ENCODE measurements at places on chromosomes 3 and 15.

DNA sequence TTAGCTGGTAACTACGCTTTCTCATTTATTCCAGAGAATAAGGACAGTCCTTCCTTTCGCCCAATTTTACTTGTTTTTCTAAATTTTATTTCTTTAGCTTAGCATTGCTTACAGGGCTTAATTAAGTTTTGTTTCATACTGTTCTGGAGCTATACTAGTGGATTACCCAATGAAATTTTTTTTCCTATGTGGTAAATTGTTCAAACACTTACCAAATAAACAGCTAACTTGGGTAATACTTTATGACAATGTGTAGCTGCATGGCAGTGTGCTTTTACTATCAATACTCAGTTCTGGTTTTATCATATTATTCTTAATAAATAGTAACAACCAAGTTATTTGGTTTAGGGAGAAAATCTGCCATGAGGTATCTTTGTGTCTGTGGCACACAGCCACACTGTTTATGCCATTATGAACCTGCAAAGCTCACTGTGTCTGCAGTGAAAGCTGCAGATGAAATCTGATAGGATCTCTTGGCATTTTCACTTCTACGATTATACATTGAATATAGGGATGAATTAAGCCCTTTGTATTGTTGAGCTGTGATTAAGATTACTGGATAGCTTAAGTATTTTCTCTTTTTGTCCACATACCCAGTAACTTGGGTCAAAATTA lies 37.2 kb downstream of the UBE2E2 start:
- no peak for DNase-seq

DNA sequence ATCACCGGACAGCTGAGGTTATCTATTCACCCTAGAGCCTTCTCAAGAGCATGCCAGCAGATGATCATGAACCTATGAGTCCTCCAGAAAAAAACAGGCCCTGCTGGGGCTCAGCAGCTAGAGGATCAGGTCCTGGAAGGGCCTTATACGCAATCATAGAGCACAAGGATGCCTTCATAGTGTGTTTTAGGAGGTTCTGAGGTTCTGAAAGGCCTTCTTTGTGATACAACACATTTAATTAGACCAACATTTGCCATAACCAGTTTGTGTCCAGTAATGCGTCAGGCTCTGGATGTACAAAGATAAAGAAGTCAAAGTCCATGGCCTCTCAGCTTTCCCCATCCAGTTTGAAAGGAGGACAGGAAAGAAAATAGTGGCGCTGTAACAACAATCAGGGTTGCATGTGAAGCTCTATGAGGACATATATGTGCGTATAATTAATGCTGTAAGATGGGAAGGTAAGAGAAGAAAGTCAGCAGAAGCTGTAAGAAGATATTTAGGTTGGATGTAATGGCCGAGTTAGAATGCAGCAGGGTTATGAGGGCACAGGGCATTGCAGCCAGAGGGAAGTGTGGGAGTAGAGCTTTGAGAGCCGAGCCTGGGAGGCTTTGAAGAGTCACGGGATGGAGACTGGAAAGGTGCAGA lies 302.6 kb upstream of the TBL1XR1 start:
- no peak for DNase-seq

DNA sequence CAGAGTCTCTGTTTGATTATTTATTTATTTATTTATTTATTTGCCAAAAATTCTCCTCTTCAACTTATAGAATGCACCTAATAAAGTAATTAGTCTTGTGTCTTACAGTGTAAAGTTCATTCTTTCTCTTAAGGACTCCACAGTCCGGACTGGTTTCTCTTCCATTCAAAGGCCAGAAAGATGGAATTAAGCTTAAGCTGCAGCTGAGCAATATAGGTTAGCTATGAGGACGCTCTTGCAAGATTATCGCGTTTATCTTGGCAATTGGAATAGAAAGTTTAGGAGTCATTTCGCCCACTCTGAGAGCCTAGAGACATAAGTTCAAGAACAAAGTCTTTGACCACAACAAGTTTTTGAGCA lies 15.0 kb downstream of the TAGLN3 start:
- DNase-seq: no peak

- DNase-seq: no peak
These were observed 64.7 kb upstream of the ACAD9 start for GRCh38 chr3:128814519-128815317.

GRCh38 chr3:63768888-63769287 lies 50.2 kb upstream of the C3orf49 start:
- no peak for DNase-seq

GRCh38 chr15:94164202-94164807 lies 67.1 kb upstream of the MCTP2 start:
- DNase-seq: peak; percentile 89

GRCh38 chr3:159987291-159987711 lies 1.3 kb upstream of the IL12A start:
- DNase-seq: no peak

DNA sequence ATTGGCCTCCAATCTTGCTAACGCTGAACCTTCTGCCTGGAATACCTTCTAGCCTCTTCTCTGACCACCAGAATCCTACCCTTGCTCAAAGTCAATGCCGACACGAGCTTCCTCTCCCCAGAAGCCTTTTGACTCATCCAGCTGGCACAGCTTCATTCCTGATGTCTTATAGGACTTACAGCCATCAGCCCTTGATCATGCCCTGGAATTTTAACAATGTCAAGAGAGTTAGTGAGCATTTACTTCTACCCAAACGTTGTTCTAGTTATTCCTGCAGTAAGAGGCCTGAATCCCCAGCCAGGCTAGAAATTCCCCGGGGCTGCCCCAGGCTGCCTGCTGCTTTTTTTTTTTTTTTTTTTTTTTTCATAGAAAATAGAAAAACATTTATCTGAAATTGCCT lies 3.9 kb downstream of the CYP1A2 start:
- no peak for DNase-seq

DNA sequence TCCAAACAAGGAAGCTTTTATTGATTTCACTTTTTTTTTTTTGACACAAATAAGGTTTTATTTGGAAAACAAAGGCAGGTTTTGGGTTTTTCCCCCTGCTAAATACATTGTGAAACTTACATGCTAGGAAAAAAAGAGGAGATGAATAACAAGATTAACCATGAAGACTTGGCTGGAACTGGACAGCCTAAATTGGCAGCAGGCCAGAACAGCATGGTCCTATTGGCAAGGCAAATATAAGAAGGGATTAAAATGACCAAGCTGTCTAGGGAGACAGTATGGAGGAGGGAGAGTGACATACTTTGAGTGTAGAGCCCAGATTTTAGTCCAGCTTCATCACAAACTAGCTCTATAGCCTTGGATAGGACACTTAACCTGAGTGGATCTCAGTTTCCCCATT lies 63.9 kb upstream of the BBX start:
- DNase-seq: no peak

- no peak for DNase-seq
These were observed 36.5 kb downstream of the OXNAD1 start for GRCh38 chr3:16301507-16301906.

DNA sequence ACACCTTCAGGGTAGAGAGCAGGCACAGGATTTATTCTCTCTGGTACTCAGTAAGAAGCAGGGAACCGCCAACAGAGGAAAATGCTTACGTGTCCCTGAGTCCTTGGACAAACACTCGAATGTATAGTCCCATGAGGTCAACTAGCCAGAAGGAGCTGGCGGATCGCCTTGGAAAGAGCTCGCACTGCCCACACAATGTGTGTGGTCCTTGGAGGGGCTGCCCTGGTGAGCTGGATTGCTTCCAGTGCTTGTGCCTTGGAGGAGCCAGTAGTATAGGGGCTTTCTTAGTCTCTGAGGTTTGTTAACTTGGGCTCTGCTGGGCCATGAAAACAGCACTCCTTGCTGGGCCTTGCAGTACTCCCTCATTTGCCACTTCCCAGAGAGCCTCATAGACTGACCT lies 40.7 kb upstream of the VILL start:
- no peak for DNase-seq

- no peak for DNase-seq
These were observed 201.5 kb downstream of the UACA start for GRCh38 chr15:70561885-70562284.

DNA sequence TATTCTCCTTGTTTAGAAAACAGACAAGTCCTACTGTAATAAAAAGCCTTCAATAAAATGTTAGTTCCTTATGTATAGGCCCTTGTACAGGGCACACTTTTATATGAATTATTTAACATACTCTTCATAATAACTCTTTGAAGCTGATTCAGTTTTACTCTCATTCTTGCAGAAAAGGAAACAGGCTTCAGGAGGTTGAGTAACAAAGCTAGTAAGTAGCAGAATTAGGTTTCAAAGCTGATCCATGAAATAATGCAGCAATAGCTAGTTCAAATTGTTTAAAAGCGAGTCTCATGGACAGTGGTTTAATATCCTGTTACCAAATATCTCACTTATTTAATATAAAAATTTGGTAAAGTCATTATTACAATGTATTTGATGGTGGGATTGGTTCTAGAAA lies 25.0 kb downstream of the TCF12 start:
- DNase-seq: no peak

DNA sequence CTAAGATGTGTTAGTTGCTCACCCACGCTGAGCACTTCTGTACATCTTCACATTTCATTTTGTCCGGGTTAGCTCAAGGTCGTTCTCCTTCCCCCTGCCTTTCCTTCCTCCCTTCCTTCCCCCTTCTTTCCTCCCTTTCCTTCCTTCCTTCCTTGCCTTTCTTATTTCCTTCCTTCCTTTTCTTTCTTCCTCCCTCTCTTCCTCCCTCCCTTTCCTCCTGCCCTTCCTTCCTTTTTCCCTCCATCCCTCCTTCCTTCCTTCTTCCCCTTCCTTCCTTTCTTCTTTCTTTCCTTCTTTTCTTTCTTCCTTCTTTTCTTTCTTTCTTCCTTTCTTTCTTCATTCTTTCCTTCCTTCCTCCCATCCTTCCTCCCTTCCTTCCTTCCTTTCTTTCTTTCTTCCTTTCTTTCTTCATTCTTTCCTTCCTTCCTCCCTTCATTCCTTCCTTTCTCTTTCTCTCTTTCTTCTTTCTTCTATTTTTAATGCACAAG lies 129.8 kb downstream of the FAM174B start:
- DNase-seq: no peak

- no peak for DNase-seq
These were observed 827 bp upstream of the INO80 start for GRCh38 chr15:41116962-41117252.

- DNase-seq: no peak
These were observed 911.9 kb downstream of the FHIT start for GRCh38 chr3:60339304-60339703.

DNA sequence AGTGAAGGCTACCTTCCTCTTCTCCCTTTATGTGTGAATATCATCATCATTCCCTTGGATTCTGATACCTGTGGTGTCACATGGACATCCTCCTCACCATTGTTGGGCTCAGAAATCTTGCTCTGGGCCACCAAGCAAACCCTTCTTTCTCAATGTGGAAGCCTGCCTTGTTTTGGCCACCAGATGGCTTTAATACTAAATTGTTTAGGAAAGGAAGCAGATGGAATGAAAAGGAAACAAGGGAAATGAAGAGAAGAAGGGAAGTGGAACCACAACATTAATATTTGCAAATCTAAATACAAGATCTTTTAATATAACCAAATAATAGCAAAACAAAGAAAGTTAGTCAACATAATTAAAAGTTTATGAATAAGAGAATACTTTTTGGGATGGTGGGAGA lies 14.0 kb downstream of the FAM227B start:
- DNase-seq: no peak

- no peak for DNase-seq
These were observed 36.6 kb upstream of the POMGNT2 start for GRCh38 chr3:43142472-43142871.

DNA sequence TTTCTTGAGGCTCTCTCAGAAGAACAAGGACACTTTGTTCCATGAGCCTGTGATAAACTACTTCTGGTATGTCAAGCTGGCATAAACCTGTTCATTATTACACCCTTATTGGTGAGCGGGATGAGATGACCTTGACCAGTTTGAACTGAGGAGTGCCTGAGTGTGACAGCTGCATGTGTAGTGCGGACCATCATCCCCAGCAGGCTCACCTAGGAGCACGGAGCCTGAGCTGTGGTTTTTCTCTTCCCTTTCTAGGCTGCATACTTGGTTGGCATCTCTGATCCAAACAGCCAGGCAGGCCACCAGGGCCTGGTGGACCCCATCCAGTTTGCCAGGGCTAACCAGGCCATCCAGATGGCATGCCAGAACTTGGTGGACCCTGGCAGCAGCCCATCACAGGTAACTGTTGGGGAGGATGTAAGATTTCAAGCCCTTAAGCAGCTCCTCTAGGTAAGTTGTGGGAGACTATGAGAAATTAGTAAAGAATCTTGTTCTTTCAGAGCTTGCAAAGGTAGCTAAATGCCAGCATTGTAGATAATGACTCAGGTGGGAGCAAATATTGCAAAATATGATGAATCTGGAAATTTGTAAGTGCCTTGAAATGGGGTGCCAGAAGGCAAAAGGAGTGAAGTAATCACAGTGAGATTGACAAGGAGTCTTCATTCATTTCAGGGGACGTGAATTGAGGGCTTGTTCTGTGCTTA lies 288.9 kb upstream of the TPM1 start:
- DNase-seq: no peak

- DNase-seq: no peak
These were observed 490.7 kb downstream of the RBMS3 start for GRCh38 chr3:29771602-29772001.

DNA sequence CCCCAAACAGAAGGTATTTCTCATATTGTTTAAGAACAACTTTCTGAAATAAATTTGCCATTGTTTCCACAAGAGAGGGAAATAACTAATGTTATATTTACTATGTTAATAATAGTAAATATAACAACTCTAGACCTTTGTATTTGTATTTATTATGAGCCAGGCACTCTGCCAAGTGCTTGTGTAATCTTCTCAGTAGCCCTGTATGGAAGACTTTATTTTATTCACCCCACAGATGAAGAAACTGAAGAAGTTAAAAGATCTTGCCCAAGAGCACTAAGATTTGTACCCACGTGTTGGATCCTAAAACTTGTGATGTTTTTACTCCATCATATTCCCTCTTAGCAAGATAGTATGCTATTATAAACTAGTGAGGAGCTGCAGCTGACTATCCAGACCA lies 12.0 kb upstream of the GNB4 start:
- no peak for DNase-seq

DNA sequence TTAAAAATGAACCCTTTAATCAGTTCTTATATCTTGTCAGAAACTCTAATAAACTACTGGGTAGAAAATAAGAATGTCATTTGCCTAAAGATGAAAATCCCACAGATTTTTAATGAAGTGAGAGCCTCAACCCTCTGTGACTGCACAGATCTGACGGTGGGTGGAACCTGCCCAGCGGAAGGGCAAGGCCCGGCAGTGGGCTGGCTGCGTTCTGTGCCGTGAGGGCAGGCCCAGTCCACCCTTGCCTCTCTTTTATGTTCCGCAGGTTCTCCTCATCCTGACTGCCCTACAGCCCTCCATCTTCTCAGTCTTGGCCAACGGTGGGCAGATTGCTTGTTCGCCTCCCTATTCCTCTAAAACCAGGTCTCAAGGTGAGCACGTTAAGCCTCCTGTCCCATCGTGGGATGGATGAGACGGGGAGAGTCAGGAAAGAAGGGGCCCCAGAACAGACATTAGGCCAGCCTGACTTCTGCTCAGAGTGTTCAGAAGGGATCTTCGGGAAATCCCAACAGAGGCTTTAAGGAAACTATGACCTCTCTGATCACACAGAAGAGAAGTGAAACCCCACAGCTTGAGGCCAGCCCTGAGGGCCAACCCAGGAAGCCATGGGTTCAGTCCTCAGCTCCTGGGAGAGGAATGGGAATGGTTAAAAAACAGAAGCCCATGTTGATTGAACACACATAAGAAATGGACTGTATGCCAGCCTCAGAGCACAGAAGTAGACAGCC lies 16.0 kb downstream of the SLC51A start:
- no peak for DNase-seq

All from NAMALWA (cell line).